Central memory CD4-positive, alpha-beta T cell (primary cell): ENCODE measurements at places on chromosomes 11 and 22.

DNA sequence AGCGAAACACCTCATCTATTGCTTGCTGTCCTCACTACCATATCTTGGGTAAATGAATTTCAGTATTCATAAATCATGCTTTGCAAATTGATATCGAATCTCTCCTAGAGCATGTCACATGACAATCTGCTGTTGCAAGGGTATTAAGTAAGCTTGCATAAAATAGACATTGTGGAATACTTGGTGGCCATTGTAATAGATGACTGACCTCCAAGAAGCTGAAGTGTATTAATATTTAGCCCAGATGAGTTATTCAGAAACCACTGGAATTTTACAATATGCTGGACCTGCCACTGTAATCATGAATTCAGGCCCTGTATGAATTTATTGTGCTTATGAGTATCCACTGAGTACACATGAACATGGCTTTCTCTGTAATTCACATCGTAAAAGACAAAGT is 289.7 kb upstream of the ARHGAP42 start:
- DNase-seq: no peak

DNA sequence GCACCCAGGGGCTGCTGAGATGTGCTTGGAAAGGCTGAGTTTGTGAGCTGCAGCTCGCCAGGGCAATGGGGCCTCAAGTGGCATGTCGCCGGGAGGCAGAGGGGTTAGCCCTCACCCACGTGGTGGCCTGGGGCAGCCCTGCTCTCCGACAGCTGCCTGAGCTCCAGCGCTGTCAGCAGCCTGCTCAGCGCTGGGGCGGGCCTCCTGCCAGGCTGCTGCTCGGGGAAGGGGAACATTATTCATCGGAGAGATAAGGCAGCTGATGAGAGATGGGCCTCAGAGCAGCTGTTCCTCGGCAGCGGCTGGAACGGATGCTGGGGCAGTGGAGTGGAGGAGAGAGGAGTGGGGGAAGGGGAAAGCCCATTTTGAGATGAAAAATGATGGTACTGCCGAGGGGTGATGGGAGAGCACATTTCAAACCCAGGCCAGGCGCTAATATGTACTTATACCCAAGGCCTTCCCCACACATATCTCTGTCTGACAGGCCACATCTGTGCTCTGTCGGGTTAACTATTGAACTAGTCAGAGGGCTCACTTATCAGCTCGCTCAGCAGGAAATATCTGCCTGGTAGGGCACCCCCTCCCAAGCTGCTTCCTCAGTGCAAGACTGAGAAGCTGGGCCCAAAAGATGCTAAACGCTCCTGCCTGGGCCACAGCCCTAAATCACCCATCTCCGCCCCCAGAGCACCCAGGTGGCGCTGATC is 79.5 kb downstream of the TIMP3 start:
- DNase-seq: no peak

DNA sequence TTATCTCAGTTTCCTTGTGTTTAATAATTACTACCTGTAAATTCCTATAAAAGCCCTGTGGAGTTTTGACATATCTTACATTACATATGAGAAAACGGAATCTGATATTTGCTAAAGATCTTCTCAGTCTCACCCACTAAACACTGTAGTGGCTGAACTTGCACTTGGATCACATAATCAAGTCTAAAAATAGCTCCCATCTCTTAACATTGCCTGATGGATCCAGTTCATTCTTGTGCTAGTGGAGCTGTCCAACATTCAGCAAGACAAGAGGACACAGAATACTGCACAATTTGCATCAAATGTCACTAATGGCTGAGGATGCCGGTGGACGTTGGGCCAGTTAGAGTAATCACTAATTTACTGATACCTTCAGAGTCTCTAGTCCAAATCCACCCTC is 569.9 kb upstream of the ANO5 start:
- no peak for DNase-seq

- no peak for DNase-seq
These were observed 39.8 kb downstream of the SYN3 start for GRCh38 chr22:33018232-33018864.

GRCh38 chr22:27692243-27692642 is 109.3 kb downstream of the MN1 start:
- no peak for DNase-seq

- no peak for DNase-seq
These were observed 404.1 kb downstream of the SHANK2 start for GRCh38 chr11:70848243-70848750.

DNA sequence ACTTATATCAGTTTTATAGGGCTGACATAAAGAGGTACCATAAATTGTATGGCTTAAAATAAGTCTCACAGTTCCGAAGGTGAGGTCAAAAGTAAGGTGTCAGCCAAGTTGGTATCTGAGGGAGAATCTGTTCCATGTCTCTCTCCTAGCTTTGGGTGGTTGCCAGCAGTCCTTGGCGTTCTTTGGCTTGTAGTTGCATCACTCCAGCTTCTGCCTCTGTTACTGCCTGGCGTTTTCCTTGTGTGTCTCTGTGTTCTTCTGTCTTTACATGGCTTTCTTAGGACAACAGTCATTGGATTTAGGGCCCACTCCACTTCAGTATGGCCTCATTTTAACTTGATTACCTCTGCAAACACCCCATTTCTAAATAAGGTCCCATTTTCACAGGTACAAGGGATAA is 16.7 kb downstream of the MMP7 start:
- no peak for DNase-seq

- DNase-seq: no peak
These were observed 8.9 kb upstream of the GRK3 start for GRCh38 chr22:25555586-25555985.

DNA sequence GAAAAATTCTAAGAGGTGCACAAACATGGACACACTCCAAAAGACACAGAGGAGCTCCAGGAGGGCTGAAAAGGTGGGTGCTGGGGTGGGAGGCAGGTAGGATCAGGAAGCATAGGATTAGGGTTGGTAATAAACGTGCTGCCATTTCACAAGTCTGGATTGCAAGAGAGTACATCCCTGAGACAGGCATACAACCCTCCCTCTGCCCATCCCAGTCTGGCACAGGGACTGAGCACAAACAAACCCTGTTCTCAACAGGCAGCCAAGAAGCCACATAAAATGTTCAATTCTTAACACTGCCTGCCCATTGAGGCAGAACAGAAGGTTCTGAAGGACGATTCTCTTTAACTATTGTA is 18.5 kb downstream of the SLC35F2 start:
- no peak for DNase-seq
